ENCODE measurements at places on chromosomes 3 and 15. TPM values are rescaled to one million over a fixed set of nuclear protein-coding genes. Genes with fewer than 3 reads are reported as not detected.

The FBXL22 gene
- 0.98 TPM for total RNA-seq

The SCN11A gene
- total RNA-seq, result 0.14 TPM

DNA sequence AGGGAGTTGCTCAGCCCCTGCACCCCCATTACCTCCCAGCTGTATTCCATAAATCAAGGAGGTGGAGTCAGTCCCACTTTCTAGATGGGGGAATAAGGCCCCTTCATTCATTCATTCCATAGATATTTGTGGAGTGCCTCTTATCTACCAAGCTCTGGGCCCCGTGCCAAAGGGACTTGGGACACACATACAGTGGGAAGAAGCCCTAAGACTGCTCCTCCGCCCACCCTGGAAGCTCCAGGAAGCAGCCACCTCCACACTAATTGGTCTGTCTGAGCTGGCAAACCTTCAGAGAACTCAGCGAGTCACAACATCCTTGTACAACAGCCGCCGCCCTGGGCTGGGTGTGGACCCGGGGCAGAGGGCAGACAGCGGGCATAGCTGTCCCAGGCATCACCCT, 6.4 kb downstream of the STRA6 start:
- DNase-seq, result no peak

The ROBO1 gene
- 27.1 TPM for total RNA-seq

GRCh38 chr3:66472313-66473134, 28.3 kb downstream of the LRIG1 start:
- no peak for DNase-seq

The ZNF148 gene
- 47.5 TPM for total RNA-seq

DNA sequence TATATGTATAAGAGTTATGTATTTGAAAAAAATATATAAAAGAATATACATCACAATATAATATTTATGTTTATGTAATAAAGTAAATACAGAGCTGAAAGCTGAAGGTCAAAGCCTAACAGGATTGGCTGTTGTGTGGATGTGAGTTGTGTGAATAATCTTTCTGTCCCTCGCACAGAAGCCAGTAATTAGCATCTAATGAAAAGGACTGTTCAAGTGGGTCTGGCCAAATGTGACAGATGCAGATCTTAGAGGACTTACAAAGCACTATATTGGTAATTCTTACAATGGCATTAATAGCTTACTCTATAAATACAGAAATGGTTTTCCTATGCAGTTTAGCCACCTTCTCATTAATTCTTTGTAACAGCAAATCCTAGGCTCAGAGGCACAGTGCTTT, 2.4 kb downstream of the MKRN3 start:
- DNase-seq, result no peak

DNA sequence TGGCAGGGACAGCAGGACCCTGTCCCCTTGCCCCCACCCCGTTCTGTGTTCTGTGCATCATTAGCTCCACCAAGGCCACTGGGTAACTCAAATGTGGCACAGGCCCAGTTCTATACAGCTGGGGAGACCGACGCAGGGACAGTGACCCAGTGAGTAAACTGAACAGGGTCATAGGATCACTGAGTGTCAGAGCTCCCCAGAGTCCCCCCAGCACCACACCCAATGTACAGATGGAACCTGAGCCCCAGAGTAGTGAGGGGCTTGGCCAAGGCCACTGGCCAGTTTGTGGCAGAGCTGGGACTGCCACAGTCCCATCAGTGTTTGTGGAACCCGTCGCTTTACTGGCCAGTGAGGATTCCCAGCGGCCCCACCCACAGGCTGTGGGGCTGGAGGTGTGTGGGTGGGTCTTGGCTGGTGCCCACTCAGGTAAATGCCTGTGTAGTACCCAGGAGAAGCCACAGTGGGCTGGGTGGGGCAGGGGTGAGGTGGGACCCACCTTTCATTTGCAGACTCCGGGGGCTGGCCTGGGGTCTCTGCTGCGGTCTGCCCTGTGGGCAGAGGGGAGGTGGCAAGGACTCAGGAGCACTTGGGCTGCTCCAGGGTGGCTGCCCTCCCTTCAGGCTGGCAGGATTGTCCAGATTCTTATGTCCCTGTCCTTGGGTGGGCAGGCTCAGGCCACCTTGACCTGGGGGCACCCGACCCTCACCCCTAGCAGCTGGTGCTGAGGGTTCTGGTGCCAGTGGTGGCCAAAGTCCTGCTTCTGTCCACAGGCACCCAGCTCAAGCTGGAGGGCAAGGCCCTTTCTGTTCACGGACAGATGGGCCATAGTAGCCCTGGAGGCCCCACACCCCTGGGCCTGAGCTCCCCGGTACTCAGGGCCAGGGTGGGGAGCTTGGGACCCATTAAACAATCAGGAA, 11.6 kb upstream of the CLK3 start:
- DNase-seq, result no peak

The ATP13A3 gene
- 101 TPM for total RNA-seq

- DNase-seq, result no peak
Observed at GRCh38 chr3:40417845-40418543, 31.0 kb downstream of the ENTPD3 start.

The C3orf85 gene
- total RNA-seq, result not detected

- no peak for DNase-seq
Observed at GRCh38 chr3:150521463-150521862, 24.8 kb downstream of the SERP1 start.

The IL20RB gene
- total RNA-seq, result 3.7 TPM

- no peak for DNase-seq
Observed at GRCh38 chr3:40691452-40691861, 166.7 kb downstream of the ZNF621 start.

- no peak for DNase-seq
Observed at GRCh38 chr3:29415482-29416223, 134.8 kb downstream of the RBMS3 start.

The DUOX2 gene
- 3.8 TPM for total RNA-seq
